H1 (cell line): ENCODE measurements at places on chromosomes 16 and 17. TPM values are rescaled to one million over a fixed set of nuclear protein-coding genes. Genes with fewer than 3 reads are reported as not detected.

DNA sequence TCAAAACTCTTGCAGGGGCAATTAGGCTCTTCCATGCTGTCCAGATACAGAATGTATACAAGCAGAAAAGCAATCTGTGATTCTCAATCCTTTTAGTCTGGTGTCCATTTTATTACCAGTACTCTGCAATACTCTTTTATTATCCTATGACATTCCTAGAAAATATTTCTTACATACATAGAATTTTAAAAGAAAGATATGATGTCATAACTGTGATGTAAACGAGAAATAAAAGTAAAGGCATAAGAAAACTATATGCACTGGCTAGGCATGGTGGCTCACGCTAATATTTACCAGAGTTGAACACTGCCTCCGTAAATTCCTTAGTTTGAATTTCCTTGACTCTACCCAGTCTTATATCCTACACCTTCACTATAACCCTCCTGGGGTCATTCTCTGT, 55.0 kb downstream of the EFCAB5 start:
- H3K36me3 ChIP-seq: no peaks in the 10 kb centered on the region
- DNase-seq: no peak
- H3K4me1 ChIP-seq: no peaks in the 10 kb centered on the region
- H3K27ac ChIP-seq: no peak overlapping the region
- H3K27me3 ChIP-seq: no peaks in the 10 kb centered on the region
- no peak overlapping the region for H3K4me3 ChIP-seq

WIPI1 gene
- polyA plus RNA-seq: 15.5 and 16.6 TPM in 2 replicates

DNA sequence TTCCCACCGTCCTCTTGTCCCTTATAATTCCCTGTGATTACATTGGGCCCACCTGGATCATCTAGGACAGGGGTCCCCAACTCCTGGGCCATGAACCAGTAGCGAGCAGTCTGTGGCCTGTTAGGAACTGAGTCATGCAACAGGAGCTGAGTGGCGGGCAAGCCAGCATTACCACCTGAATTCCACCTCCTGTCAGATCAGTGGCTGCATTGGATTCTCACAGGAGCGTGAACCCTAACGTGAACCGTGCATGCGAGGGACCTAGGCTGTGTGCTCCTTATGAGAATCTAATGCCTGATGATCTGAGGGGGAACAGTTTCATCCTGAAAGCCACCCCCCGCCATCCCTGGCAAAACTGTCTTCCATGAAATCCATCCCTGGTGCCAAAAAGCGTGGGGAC, 36.8 kb downstream of the ABCC1 start:
- no peaks in the 10 kb centered on the region for H3K27me3 ChIP-seq
- no peaks in the 10 kb centered on the region for H3K36me3 ChIP-seq
- H3K4me3 ChIP-seq: no peak overlapping the region
- DNase-seq: no peak
- H3K4me1 ChIP-seq: peaks cover 22% of the 10 kb centered on the region

- no peak overlapping the region for H3K27ac ChIP-seq
- H3K27me3 ChIP-seq: no peaks in the 10 kb centered on the region
- H3K36me3 ChIP-seq: no peaks in the 10 kb centered on the region
Measured at GRCh38 chr17:41959030-41959335, 7.6 kb upstream of the CNP start.

TAC4 gene
- polyA plus RNA-seq: 0.15 and 0.22 TPM in 2 replicates

SLC6A2 gene
- polyA plus RNA-seq: 0.25 and 0.35 TPM in 2 replicates

GRCh38 chr16:21218153-21218552, 6.8 kb upstream of the ZP2 start:
- peaks cover 7% of the 10 kb centered on the region; the same call in 1 of the 2 replicates for H3K4me1 ChIP-seq
- H3K4me3 ChIP-seq: no peak overlapping the region
- H3K27ac ChIP-seq: no peak overlapping the region
- no peak for DNase-seq
- no peaks in the 10 kb centered on the region for H3K27me3 ChIP-seq

- H3K27me3 ChIP-seq: no peaks in the 10 kb centered on the region
- H3K36me3 ChIP-seq: no peaks in the 10 kb centered on the region
- peaks cover 1% of the 10 kb centered on the region; the same call in 1 of the 2 replicates for H3K4me1 ChIP-seq
Measured at GRCh38 chr16:69084289-69084688, 21.2 kb upstream of the HAS3 start.

DNA sequence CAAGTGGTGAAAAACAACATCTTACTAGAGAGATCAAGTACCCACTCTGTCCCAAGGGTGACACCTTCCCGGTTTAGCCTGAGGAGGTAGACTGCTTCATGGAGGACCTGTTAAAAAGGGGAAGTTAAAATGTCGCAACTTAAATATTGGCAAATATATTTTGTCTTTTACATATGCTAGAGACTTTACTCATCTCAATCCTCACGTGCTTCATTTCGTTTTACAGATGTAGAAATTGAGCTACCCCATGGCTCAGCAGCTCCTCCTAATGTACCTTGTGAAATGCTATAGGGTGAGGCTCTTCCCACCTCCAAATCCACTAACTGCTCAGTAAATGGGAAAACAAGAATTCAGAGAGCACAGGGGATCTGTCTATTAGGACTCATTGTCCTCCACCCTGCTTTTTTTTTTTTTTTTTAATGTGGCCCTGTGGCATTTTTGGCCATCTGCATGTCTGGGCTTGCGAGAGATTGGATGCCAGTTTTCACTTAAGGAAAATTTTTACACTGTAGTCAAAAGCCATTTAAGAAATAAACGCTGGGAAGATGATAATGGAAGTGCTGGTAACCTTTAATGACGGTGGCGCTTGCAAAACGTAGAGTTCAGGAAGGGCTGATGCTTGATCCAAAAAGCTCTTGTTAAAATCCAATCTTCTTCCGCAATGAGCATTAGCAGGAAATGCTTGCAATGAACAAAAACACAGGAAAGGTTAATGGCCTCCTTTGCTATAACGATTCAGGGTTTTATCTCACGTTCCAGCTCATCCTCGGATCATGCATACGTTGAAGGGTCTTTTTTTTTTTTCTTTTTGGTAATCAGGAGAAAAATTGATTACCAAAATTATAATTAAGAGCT, 39.8 kb downstream of the HSBP1 start:
- no peak for DNase-seq
- no peaks in the 10 kb centered on the region for H3K36me3 ChIP-seq
- peaks cover 15% of the 10 kb centered on the region for H3K4me1 ChIP-seq

BCAR1 gene
- 59.8 and 93.8 TPM in 2 replicates for polyA plus RNA-seq

GRCh38 chr17:13864521-13864920, 204.8 kb upstream of the COX10 start:
- no peaks in the 10 kb centered on the region; the same call in 1 of the 2 replicates for H3K4me1 ChIP-seq
- no peak for DNase-seq
- H3K27me3 ChIP-seq: no peaks in the 10 kb centered on the region
- no peak overlapping the region for H3K27ac ChIP-seq
